ENCODE measurements at places on chromosomes 7 and 10.
A peak's percentile ranks its signal among the peaks of the same experiment; 100 is the strongest.

DNA sequence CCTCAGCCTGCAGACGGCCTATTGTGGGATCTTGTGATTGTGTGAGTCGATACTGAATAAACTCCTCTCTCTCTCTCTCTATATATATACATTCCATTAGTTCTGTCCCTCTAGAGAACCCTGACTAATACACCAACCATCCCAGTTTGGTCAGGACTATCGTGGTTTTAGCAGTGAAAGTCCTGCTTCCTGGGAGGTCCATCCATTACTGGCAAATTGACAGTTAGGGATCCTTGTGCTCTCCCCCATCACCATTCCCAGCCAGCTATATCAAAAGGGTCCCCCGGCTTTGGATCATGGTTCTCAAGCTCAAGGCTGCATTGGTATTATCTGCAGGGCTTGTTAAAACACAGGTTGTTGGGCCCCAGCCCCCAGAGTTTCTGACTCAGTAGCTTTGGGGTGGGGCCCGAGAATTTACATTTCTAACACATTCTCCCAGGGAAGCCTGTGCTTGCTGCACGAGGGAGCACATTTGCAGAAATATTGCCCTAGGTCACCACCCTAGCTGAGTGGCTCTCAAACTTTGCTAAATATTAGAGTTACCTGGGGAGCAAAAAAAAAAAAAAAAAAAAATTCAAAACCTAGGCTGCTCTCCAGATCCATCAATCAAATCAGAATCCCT is 899.1 kb upstream of the AUTS2 start:
- peak; percentile 30 for DNase-seq

GRCh38 chr10:76192694-76193320 is 761.4 kb downstream of the LRMDA start:
- no peak for DNase-seq

GRCh38 chr7:742791-743190 is 15.7 kb upstream of the PRKAR1B start:
- no peak for DNase-seq

- DNase-seq = no peak
These were observed 8.6 kb upstream of the TMEM236 start for GRCh38 chr10:17743437-17743836.

- no peak for DNase-seq
These were observed 107.9 kb downstream of the POU6F2 start for GRCh38 chr7:39085590-39086049.

DNA sequence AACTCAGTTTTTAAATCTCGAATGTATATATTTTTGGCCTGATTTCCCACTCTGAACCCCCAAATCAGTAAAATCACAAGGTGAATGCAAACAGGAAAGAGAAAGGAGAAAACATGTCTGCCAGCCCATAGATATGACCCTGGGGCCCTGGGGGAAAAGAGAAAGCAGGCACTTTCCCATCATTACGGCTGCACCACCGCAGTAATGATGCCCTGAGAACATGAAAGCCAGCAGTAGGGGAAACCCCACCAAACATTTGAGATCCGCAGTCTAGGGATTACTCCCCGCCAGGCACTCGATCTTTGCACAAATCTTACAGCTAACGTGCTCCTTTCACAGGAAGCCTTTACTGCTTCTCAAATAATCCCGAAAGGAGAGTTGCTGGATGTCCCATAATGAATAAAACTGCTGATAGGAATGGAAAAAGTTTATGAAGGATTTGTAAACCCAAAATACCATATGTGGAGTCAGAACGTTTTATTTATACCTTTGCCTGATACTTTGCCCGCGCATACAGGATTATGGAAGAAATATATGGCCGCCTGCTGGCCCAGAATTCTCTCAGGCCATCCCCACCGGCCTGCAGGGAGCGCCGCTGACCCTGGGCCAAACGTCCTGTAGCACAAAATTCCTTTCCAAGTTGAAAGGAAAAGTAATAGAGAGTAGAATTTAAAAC is 180.0 kb upstream of the INHBA start:
- DNase-seq = no peak

DNA sequence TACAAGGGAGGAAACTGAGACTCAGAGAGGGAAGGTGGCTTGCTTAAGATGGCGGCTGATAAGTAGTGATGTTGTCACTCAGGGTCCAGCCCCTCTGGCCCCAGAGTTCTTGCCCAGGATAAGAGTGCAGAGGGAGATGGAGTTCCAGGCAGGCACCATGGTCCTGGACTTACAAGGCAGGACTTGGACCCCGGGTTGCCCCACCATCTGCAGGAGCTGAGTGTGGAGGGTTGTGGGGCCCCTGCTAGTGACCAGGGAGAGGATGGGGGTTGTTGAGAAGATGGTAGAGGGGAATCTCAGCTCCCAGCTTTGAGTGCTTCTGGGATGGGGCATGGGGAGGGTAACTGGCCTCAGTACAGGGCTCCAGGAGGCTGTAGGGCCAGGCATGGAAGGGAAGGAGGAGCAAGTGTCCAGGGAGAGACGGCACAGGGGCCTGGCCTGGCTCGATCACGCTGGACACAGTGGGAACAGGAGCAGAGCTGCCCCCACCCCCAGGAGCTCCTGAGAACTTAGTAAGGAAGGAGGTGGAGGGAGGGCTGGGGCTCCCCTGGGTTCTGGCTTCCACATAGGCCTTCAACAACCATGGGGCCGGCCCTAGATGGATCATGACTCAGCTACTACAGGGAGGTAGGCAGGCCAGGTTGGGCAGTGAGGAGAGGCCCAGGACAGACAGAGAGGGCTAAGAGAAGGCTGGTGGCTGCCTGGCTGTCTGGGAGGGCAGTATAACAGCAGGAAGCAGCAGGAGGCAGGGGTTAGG is 28.2 kb downstream of the PPIF start:
- peak; percentile 82 for DNase-seq

DNA sequence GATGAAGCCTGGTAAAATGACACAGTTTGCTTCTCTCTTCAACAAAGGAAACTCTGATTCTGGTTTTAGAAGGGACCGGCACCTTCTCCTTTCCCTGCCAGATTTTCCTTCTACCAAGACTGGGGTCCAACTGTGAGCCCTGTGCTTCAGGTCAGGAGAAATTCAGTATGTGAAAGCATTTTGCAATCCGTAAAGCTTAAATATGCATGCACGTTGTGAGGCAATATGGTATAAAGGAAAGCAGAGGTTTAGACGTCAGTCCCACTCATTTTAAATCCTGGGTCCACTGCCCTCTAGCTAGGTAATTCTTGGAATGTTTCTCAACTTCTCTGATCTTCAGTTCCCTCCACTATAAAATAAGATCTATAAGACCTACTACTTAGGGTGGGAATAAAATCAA is 359.0 kb upstream of the NPSR1 start:
- DNase-seq = no peak

DNA sequence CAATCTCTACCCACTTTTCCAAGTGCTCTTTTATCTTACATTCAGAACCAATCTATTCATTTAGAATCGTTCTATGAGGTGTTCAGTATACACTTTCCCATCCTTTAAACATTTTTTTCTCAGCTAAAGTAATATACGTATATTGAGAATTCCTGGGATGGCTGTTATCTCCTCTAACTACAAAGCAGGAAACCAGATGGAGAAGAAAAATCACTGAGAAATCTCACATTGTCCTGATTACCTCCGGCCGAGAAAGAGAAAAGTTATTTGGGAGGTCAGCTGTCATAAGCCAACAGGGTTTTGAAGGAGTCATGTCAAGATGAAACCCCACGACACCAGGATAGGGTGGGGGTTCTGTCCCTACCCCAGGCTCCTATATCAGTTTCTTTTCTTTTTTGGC is 99.2 kb upstream of the KDM7A start:
- no peak for DNase-seq

- DNase-seq = no peak
These were observed 207.6 kb upstream of the KLF14 start for GRCh38 chr7:130941322-130942210.

DNA sequence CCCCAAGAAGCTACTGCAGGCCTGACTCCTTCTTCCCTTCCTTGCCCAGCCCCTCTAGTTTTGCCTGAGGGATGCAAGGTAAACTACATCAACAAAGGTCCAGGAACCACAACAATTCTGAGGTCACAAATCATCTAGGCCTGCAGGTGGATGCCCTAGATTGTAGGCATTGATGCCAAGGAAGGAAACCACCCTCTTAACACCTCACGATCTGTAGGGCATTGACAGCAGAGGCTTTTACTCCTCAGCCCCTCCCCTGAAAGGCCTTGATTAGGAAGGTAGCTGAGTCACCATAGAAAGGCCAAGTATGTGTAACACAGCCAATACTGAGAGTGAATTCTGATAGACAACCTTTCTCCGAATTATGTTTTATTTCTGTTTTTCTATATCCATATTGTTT is 46.7 kb upstream of the FAM3C start:
- no peak for DNase-seq

GRCh38 chr10:13528123-13528874 is 515 bp downstream of the BEND7 start:
- DNase-seq = peak; percentile 24

- DNase-seq = no peak
These were observed 142.2 kb downstream of the PLPP4 start for GRCh38 chr10:120599200-120599724.

DNA sequence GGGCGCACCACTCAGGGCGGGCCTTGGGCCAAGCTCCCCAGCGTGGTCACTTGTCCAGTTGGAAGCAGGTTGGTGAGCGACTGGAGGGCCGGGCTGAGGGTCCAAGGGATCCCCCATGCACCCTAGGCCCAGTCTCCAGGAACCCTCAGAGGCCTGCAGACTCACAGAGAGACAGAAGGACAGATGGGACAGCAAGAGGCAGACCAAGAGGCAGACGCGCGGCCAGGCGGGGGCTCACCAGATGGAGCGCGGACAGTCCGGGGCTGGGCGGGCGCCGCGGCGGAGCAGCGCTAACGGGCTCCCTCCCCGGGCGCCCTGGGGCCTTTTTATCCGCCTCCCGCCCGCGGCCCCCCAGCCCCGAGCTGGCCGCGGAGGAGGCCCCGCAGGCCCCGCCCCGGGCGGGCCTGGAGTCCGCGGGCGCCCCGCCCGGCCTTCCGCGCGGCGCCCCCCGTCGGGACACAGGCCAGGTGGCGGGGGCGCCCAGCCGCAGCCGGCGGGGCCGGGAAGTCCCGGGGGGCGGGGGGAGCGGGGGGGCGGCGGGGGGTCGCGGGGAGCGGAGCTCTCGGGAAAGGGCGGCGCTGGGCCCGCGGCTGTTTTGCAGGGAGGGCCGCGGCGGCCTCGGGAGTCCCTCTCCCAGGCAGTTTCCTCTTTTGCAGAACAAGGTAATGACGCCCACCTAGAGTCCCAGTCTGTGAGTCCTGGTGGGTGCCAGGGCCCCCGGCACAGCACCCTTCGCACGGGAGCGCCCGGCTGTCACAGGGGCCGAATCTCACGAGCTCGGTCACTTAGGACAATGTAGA is at the start of gene LOXL4:
LOXL4 (minus strand) TSS at position 301 of the 800 bp plus-strand sequence. CDS start 5,175 bp downstream, outside the sequence.
- DNase-seq = no peak

- DNase-seq = no peak
These were observed 51.2 kb downstream of the VIPR2 start for GRCh38 chr7:159093351-159093971.

DNA sequence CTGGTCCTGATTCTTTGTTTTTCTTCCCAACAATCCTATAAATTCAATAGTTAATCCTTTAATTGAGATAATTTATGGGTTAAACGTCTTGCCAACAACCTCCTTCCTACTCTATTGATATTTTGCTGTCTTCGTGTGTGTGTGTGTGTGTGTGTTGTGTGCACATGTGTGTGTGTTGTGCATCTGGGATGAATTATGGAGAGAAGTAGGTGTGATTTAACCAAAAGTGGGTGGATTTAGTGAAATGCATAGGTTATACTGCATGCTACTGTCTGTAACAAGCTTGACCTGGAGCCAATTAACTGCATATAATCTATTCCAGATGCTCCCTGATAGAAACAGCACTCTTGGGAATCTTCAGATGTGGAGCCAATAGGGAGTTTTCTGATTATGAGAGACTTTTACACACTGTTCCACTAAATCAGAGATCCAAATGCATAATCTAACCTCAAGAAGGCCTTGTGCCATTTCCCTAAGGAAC is 61.2 kb downstream of the SEMA3D start:
- DNase-seq = no peak

DNA sequence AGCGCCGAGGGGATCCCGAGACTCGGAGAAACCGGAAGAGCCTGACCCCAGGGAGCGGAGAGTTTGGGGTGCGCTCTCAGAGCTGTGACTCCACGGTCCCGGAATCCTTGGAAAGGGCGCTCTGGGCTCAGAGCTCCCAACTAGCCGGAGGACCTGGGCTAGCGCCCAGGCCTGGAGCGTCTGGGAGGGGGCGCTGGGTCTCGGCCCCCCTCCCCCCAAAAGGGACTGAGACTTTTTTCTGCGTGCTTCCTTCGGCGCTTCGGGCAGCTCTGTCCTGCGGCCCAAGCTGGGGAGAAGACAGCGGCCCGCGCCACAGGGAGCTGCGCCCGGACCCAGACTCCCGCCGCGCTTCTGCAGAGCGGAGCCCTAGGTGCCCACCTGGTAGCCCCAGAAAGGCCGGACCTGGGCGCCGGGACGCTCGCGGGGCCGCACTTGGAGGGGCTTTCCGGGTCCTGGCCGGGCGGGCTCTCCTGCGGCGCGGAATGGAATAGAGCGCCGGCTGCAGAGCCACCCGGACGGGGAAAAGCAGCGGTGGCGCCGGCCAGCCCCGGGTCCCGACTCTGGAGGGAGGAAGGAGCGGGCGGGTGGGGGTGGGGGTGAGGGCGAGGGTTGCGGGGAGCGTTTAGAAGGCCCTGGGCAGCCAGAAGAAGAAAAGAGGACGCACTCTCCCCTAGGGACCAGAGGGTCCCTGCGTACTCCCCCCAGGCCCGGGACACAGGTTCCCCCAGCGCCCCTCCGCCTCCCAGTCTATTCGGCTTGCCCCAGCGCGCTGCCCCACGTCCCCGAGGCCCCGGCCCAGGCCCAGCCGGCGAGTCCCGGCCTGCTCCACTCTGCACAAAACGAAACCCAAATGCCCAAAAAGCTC is 4.7 kb downstream of the ZNF503 start:
- no peak for DNase-seq

- no peak for DNase-seq
These were observed 68.5 kb downstream of the NT5C2 start for GRCh38 chr10:103124420-103125096.

- DNase-seq = no peak
These were observed 1241.7 kb downstream of the TYW1 start for GRCh38 chr7:68238204-68238805.

DNA sequence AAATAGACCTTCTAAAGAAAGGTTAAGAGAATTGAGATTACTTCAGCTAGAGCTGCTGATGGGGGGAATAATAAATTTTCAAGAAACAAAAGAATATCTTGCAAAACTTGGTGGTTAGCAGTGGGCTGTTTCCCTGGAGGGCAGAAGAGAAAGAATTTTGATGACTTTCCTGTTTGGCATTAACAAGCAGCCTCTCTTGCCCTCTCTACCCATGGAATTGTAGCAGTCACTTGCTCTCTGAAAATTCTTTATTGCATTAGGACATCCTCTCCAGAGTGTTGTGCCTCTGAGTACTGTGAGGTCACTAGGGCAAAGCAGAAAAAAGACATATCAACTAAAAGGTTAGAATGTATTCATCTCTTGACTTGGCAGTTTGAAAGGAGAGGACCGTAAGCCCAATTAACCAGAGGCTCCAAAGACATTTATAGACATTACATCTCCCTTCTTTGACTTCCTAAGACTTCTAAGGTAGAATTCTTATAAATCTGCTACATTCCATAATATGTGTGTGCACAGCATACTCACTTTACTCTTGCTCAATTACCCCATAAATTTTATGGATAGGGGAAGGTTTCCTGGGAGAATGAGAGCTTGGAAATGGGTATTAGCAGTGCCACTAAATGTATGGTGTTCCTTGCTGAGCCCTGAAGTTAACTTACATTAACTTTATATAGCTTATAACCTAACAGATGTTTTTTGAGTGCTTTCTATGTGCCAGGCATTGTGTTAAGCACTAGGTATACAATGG is 215.3 kb downstream of the KIF20B start:
- DNase-seq = no peak

GRCh38 chr10:62382831-62383230 is 8.7 kb downstream of the ZNF365 start:
- no peak for DNase-seq
